ENCODE measurements at places on chromosomes 2 and 18.
A peak's percentile ranks its signal among the peaks of the same experiment; 100 is the strongest.

GRCh38 chr18:9608298-9608697, 6.1 kb downstream of the PPP4R1 start:
- DNase-seq = no peak

DNA sequence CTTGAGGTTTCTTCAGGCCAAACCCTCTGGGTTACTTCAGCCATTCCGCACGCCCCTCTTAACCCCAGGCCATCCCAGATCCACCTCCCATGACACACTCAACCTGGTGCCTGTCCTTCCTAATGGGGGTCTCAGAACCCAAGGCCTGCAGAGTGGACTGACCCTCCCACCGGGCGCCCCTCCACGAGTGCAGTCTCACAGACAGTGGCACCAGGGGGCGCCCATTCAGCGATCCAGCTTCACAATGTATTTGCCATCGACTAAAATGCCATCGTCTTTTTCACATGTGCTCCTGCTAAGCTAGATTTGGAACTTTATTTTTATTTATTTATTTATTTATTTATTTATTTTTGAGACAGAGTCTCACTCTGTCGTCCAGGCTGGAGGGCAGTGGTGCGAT, 38.5 kb downstream of the INPP5D start:
- no peak for DNase-seq

- no peak for DNase-seq
Measured at GRCh38 chr2:227248876-227249275, 76.2 kb upstream of the MFF start.

- no peak for DNase-seq
Measured at GRCh38 chr2:70826696-70827350, 6.4 kb upstream of the CLEC4F start.

DNA sequence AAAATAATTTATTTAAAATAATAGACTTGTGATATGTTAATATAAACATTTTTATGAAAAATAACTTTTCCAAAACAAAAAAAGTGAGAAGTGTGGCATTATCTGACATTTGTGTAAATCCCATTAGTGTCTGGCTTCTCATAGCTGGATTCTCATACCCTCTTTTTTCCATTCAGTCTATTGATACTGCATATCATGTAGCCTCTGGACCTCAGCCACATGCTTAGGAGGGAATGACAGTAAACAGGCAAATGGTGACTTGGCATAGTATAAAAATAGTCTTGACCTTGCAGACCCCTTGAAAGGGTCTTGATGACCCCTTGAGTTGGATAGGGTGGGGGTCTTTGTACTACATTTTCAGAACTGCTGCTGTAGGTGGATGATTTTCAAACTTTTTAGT, 29.2 kb downstream of the GALNT1 start:
- DNase-seq = no peak

- no peak for DNase-seq
Measured at GRCh38 chr2:130310881-130311280, 31.8 kb upstream of the IMP4 start.

- no peak for DNase-seq
Measured at GRCh38 chr2:73069855-73070642, 1.5 kb downstream of the SFXN5 start.

DNA sequence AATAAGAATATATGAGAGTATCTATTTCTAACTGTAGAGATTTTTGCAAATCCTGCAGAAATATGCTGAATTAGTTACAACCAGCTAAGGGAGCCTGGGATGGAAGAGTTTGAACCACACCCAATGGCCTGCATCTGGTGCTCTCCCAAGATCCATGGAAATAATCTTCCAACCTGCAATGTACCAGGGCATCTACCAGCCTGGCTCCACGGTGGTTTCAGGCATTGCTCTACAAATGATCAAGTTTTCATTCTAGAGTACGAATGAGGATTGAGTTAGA, 61.4 kb upstream of the IL1R1 start:
- no peak for DNase-seq

GRCh38 chr2:1741851-1742250, 2.5 kb downstream of the PXDN start:
- no peak for DNase-seq

GRCh38 chr2:25302758-25303375, 38.9 kb downstream of the DNMT3A start:
- DNase-seq = no peak

GRCh38 chr2:16475986-16476567, 189.6 kb downstream of the CYRIA start:
- DNase-seq = no peak

- peak; percentile 70 for DNase-seq
Measured at GRCh38 chr18:34978953-34979608, 62.1 kb upstream of the MAPRE2 start.

DNA sequence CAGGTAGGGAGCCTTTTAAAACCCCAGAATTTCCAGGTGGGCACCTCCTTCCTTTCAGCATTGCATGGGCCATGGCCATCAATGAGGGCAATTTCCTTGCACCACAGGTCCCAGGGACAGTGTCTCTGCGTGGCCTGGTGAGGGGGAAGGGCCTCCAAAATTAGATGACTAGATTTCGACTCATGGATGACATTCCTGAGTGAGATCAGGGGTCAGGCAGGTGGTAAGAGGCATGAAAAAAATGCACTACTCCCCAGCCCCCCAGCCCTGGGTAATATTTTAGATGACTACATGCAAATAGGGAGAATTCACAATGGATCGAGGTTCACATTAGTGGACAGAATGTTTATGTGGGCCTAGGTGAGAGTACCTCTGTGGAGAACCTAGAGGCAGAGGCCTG, 19.0 kb upstream of the IGFBP5 start:
- DNase-seq = no peak

DNA sequence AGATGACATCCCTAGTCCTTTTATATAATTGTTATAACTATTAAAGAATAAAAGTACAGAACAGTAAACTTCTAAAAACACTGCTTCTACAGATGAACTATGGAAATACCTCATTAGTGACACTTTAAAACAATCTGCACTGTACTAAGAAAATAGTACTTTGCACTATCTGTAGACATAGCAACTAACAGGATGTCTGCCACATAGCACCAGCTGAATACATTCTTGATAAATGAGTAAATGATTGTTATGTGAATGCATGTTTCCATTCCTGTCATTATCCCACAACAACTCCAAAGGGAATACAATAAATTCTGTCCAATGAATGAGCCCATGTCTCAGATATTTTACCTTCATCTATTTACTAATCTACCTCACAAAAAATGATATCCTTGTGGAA, 115.3 kb upstream of the SLC35G4 start:
- DNase-seq = no peak

- DNase-seq = no peak
Measured at GRCh38 chr2:78127424-78127823, 605.2 kb upstream of the LRRTM4 start.

- DNase-seq = peak; percentile 67
Measured at GRCh38 chr2:167134381-167135072, 246.2 kb downstream of the XIRP2 start.

DNA sequence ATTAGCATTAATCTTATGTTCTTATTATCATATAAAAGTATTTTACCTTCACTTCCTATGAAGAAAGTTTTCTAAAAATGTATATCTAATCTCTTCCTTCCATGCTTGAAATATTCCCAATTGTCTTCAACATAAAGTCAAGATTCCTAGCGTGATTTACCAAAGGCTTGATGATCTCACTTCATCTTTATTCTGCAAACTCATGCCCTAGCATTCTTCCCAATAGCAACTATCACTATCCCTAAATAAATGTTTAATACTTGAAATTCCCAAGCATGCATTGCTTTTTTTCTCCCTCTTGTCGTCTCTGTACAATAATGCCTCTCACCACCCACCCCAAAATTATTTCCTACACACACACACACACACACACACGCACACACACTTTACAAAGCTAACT, 125.8 kb downstream of the VWC2L start:
- DNase-seq = no peak

- peak; percentile 42 for DNase-seq
Measured at GRCh38 chr2:235055891-235056516, 104.2 kb downstream of the SH3BP4 start.

DNA sequence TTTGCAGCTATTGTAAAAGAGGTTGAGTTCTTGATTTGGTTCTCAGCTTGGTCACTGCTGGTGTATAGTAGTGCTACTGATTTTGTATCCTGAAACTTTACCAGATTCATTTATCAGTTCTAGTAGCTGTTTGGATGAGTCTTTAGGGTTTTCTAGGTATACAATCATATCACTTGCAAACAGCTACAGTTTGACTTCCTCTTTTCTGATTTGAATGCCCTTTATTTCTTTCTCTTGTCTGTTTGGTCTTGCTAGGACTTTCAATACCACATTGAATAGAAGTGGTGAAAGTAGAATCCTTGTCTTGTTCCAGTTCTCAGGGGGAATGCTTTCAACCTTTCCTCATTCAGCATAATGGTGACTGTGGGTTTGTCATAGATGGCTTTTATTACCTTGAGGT, 210.5 kb upstream of the DPP10 start:
- no peak for DNase-seq

GRCh38 chr2:23199115-23199918, 185.7 kb upstream of the KLHL29 start:
- no peak for DNase-seq

DNA sequence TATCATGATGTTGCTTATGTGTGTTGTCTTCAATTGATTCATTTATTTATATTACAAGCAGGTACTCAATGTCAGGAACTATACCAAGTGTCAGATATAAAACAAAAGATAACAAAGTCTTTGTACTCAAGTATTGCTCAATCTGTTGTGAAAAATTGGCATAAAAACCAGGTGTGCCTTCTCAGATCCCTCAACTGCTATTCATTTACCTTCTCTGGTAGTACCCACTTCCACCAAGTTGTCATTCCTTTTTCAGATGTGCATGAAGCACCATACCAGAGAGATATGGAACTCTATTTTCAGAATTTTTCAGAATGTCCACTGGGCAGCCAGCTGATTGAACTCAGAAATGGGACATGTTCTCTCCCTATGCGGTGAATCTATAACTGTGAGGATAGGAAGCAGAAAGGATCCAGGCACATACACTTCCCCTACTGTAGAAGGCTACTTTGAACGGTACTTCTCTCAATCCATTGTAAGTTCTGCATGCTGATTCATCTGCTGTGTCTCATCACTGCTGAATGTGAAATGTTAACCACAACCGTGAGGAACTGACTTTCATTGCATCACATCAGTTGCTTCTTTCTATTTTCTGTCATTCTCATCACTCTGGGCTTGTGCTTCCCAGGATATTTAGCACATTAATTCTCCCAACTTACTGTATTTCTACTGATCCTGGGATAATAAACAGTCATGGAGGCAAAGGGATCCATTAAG, 1621.3 kb downstream of the SUCLG1 start:
- no peak for DNase-seq

DNA sequence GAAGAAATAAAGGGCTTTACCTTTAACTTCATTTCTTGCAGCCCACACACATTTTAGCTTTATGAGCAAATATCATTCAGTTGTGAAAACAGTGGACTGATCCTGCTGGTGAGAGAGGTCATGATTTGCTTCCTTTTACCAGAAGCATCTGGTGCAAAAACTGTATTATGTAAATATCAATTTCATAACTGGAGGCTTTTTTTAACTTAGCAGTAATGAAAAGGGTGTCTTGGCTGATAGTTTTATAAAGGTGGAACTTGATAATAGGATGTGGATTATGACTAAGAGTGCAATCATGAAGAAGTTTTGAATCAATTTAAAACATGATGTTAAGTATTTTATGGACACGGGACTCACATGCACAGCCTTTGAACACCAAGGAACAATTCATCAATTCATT, 304.4 kb downstream of the GULP1 start:
- no peak for DNase-seq

DNA sequence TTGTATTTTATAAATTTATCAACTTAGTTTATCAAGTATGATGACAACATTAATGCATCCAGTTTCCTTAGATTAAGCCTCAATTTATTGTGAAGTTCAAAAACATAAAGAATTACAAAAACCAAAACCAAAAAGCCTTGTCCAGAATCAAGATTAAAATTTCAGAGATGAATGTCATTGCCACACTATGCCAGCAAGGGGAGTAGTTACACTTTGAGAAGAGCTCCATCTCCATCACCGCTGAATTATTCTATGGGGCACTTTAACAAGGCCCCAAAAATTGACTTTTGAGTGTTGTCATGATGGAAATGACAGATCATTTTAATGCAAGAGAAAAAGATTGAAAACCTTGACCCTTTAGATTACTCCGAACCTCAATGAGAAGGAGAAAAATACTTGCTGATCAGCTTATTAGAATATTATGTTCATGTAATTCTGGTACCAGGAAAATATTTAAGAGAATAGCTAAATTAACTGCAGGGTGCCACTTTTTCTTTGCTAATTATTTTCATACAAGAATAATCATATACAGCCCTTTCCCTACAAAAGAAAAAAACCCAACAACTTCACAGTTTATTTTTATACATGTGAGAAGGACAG, 152.5 kb upstream of the AQP4 start:
- DNase-seq = no peak

DNA sequence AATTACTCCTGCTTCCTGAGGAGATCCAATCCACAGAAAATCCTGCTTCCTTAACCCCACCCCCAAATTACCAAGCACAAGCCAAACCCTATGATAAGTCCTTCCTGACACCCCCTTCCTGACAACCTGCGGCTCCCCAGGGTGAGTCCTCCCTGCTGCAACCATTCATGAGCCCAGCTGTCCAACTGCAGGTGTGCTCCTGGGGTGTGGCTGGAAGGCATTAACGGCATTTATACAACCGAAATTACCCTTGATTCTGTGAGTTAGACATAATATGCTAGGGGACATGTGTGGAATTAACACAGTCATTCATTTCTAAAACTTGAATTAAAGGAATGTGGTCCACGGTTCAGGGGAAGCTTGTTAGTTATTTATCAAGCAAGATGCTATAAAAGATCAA, 119.0 kb upstream of the ALKAL2 start:
- no peak for DNase-seq

DNA sequence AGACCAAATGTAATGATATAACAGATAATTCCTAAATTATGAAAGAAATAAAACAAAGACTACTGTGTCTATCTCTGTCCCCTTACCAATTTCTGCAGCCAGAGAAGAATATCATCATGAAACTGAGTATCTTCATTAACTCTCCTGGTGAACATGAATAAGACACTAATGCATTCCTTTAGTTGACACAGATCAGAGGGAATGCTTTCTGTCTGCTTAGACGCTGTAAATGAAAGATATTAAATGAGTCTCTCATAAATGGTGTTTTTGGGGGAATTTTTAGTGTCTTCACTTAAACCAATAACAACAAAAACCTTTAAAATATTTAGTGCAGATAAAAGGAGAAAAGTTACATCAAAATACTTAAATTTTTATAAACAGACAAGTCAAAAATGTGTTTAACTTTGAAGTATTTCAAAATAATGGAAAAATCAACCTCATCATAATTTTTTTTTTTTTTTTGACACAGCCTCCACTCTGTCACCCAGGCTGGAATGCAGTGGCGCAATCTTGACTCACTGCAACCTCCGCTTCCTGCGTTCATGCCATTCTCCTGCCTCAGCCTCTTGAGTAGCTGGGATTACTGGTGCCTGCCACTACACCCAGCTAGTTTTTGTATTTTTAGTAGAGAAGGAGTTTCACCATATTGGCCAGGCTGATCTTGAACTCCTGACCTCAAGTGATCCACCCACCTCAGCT, 16.0 kb downstream of the EPG5 start:
- DNase-seq = peak; percentile 53

GRCh38 chr18:78240627-78241252, 738.9 kb upstream of the SALL3 start:
- no peak for DNase-seq

- DNase-seq = no peak
Measured at GRCh38 chr2:23682481-23682880, 244.4 kb downstream of the ATAD2B start.
